Karpas-422 (cell line): ENCODE measurements at places on chromosomes 16 and 17.
A peak's percentile ranks its signal among the peaks of the same experiment; 100 is the strongest.

DNA sequence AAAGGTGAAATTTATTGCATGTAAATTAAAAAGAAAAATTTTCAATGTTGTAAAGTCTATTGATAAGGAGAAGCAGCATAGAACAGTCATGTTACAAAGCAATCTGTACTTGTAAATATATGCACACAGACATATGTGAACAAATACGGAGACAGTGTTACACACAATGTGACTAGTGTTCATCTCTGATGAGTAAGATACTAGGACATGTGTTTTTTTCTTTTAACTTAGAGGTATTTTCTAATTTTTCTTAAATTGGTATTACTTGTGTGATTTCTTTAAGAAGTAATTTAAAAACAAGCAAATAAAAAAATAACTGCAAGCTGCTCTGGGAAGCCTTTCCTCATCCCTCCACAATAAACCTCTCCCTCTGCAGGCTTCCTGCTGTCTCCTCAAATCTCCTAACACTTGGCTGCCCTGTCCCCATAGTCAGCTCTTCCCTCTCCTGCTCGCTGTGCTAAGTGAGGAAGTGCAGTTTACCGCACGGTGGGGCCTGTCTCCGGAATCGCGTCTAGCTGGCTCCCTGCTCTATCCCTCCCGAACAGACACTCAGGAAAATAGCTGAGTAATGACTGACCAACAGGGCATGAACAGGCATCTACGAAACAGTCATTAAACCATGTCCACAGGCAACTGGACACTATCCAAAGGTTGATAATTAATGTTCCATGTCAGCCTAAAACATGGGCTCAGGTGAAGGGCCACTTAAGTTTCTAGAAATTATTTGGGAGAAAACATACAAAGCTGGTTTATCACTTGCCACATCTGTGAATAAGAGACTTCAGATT is 35.9 kb downstream of the CMTM4 start:
- no peak for DNase-seq

- DNase-seq: peak; percentile 57
Measured at GRCh38 chr17:7282752-7283321, 1.3 kb downstream of the SLC2A4 start.

DNA sequence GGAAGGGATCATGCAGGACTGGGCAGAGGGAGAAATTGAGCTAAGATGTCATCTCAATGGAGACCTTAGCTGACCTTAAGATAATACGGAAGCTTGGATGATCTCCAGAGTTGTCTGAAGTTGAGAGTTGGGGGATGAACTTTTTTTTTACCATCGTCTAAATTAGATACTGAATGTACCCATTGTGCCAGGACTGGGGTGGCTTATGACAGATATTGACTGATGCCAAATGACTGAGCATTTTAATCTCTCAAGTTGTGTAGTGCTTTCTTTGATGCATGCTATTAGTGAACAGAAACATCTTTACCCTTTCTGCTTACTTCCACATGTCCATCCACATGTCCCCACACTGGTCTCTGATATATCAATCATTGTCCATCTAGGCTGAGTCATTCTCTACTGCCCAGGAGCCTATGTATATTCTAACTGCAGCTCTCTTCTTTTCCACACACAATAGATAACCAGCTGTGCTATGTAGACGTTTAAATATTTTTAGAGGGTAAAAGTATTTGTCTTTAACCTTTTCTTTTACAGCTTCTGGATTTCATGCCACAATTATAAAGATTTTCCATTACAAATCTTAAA is 60.2 kb upstream of the ZKSCAN2 start:
- DNase-seq: no peak

GRCh38 chr17:8746501-8747236 is 2.0 kb upstream of the CCDC42 start:
- DNase-seq: no peak

- no peak for DNase-seq
Measured at GRCh38 chr17:40564195-40564882, 933 bp downstream of the CCR7 start.

DNA sequence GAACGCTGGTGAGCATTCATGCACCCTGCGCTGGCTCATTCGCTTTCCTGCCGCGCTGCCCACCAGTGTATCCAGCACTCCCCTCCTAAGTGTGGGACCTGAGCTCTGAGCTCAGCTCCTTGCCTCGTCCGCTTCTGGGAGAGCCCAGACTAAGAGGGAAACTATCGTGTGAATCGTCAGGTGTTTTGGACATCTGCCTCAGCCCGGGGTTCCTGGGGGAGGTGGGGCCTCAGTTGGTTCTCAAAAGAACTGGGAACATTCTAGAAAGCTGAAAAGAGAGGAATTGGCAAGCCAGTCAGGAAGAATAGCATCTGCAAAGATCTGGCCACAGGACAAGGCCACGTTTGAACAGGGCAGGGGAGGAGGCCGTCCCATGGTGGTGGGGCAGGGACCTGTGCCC is 205.4 kb upstream of the CIBAR2 start:
- no peak for DNase-seq

- peak; percentile 53 for DNase-seq
Measured at GRCh38 chr17:80649672-80650330, 105.2 kb downstream of the RPTOR start.

DNA sequence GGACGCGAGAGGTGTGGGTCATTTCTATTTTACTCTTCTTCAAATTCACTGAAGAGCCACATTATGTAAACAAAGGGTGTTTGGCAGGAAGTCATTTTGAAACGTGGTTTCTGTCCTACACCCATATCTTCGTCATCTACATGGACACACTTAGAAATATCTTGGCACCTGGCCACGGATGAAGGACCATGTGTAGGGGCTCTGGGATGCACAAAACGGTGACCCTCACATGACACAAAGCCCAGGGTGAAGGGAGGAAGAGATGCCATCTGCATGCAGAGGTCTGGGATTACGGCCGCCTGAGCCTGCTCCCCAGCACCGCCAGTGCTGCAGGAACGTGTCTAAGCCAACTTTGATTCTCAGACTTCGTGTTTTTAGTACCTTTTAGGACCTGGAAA is 130.2 kb upstream of the CHMP6 start:
- DNase-seq: no peak
